ENCODE measurements at places on chromosomes 7 and 10.

- DNase-seq = no peak
Measured at GRCh38 chr7:112271162-112271561, 64.7 kb downstream of the ZNF277 start.

DNA sequence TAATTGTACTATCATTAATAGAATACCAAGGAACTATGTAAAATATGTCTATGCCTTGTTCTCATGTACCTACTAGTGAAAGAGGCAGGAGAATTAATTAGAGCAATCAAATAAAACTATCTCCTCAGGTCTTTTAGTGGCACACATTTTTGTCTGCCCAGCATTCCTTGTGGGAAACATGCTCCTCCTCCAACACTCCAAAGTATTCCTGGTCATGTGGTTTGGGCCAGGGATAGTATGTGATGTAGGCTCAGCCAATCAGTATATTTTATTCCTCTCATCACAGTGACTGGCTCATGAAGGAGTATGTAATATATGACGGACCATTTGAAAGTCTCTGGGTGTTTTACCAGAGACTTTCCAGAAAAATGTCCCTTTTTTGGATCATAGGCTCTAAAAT lies 16.7 kb upstream of the SYPL1 start:
- no peak for DNase-seq

DNA sequence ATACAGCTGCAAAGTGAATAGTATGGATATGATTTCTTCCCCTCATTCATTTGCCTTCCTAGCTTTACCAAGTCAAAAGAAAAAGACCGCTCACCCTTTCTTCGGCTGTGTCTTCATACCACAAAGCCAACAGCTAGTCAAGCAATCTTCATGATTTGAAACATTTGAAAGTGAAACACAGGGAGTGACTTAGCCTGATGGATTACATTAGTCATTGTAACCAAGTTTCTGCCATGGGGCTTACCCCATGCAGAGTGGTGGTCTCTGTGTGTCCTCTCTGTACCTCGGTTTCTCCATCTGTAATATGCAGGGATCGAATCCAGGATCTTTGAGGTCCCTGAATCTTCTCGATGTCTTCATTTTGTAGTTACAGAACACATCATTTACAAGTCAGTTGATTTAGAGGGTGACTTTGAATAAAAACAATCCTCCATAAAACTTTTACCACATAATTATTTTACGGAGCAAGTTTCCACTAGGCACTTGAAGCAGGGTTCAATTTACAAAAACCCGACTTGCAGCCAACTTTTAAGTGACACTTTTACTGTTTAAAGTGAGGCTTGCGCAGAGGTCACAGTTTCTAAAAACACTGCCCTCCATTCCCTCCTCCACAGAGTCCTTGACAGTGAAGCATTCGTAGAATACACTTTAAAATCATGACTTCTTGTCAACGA lies 2.2 kb upstream of the LGI1 start:
- no peak for DNase-seq

- no peak for DNase-seq
Measured at GRCh38 chr7:114929570-114929969, 7.7 kb downstream of the MDFIC start.

DNA sequence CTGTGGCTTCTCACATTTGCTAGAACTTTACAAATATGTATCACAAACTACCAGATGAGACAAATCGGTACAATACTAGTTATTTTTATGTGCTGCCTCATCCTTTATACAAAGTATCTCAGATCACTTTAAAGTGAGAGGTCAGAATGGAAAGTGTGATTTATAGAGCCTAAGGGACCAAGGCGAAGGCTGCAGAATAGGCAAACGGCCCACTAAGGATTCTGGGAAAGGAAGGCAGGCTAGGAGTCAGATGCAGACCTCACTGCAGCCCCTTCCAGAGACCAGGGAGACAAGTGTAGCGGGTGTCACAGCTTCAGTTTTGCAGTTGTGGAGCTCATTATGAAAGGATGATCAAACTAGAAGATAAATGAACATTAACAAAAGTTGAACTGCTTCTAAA lies 190.6 kb downstream of the HIBADH start:
- DNase-seq = no peak

DNA sequence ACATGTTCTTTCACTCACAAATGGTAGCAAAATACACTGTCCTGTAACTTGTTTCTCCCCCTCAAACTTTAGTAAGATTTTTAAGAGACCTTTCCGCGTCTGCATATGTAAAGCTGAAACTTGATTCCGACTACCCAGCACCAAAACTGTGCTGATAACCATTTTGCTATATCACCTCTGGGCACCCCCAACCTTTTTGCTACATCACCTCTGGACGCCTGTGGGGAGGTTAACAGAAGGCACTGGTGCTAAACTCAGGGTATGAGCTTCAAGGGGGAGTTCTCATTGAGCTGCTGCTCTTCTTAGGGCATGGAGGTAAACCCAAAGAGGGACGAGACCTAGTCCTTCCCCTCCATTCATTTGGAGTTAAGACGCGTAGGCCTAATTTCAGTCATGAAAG lies 67.6 kb upstream of the NFE2L3 start:
- DNase-seq = no peak
